ENCODE measurements at places on chromosomes 16 and 17.

DNA sequence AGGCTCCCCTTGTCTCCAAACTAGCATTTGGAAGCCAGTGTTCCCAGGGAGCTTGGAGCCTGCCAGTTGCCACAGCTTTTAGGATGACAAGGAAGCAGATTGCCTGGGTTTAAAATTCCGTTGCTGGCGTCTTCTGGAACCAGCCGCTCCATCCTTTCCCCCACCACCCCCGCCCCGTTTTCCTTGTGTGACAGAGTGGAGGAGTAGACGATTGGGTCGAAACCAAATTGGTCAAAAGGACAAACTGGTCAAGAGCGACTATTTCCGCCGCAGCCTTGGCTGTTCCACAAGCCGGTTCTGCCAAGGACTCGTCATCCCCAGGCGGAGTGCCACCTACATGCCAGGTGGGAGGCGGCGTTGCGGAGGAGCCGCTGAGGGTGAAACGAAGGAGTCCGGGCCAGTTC is 91.1 kb downstream of the RPA1 start:
- no peak for DNase-seq

DNA sequence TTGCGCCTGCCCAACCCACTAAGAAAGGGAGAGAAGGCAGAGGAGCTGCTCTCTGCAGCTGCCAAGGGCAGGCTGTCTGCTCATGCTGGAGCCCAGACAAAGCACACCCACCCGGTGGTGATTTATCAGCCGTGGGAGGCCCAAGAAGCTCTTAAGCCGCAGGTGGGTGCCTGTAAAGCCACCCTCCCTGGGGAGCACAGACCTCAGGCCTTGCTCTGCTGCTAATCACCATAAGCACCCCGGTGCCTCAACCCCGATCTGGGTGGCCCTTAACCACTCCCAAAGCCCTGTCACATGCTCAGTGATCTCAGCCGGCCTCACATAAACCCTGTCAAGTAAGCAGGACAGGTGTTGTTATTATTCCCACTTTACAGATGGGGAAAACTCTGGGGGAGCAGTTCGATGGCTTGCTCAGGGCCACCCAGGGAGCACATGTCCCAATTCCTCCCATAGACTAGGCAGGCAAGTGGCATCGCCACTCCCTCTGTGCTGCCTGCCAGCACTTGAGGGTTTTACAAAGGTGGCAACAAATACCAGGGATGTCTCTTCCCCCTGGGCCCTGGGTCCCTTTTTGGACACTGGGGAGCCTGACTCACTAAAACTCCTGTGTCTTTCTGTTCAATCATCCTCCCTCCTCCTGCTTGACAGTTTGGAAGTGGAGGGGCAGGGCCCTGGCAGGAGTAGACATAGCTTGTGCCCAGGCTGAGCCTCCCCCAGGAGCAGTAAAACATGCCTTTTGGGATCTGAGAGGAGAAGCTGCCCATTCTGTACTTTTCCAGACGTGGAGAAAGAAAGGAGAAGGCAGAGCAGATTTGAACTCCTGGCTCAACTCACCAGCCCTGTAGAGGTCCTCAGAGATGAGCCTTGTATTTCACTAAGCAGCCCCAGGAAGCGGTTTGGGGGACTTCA is 299.3 kb downstream of the SOX9 start:
- DNase-seq: no peak

DNA sequence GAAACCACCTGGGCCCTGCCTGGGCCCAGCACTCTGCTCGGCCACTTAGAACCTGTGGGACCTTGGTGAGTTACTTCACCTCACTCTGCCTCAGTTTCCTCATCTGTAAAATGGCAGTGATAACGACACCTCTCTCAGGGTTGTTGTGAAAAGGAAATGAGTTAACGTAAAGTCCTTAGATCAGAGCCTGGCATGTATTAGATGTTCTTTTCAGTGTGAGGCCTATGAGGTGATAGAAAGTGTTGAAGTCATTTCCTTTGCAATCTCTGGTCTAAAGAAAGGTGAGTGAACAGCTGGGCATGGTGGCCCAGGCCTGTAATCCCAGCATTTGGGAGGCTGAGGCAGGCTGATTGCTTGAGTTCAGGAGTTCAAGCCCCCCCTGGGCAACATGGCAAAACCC is 51.7 kb upstream of the LGALS9 start:
- DNase-seq: no peak

GRCh38 chr16:66670691-66671388 is 25.7 kb downstream of the CMTM4 start:
- DNase-seq: no peak

- no peak for DNase-seq
Measured at GRCh38 chr17:67652433-67652832, 65.3 kb upstream of the NOL11 start.

GRCh38 chr17:68697850-68698361 is 96.7 kb upstream of the FAM20A start:
- no peak for DNase-seq

- DNase-seq: no peak
Measured at GRCh38 chr16:7651803-7652570, 319.3 kb downstream of the RBFOX1 start.

GRCh38 chr16:24826096-24826690 is 19.6 kb upstream of the SLC5A11 start:
- no peak for DNase-seq

GRCh38 chr16:86090461-86091170 is 191.7 kb downstream of the IRF8 start:
- DNase-seq: no peak

- no peak for DNase-seq
Measured at GRCh38 chr17:59800530-59800942, 92.2 kb downstream of the TUBD1 start.

GRCh38 chr17:82932518-82933310 is 92.9 kb upstream of the ZNF750 start:
- no peak for DNase-seq

- no peak for DNase-seq
Measured at GRCh38 chr16:26913851-26914250, 152.9 kb upstream of the C16orf82 start.

- no peak for DNase-seq
Measured at GRCh38 chr17:17947966-17948365, 24.2 kb downstream of the TOM1L2 start.

GRCh38 chr17:59550703-59551102 is 14.7 kb upstream of the DHX40 start:
- DNase-seq: no peak

DNA sequence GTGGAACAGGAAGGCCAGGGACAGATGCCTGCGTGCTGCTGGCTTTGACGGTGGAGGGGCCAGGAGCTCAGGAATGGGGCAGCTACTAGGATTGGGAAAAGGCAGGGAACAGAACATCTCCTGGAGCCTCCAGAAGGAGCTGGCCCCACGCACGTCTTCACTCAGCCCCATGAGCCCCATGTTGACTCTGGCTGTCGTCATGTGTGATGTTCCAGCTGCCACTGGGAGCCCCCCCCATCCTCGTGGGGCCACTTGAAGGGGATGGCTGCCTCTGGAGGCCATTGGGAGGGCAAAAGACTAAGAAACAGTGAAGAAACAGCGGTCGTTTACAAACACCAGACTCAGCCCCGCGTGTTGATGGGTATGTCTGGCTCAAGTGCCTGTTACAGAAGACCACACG is 18.5 kb upstream of the APRT start:
- no peak for DNase-seq

- DNase-seq: no peak
Measured at GRCh38 chr17:16461606-16461866, 30.5 kb downstream of the LRRC75A start.

- no peak for DNase-seq
Measured at GRCh38 chr17:67171560-67171959, 73.4 kb downstream of the HELZ start.

DNA sequence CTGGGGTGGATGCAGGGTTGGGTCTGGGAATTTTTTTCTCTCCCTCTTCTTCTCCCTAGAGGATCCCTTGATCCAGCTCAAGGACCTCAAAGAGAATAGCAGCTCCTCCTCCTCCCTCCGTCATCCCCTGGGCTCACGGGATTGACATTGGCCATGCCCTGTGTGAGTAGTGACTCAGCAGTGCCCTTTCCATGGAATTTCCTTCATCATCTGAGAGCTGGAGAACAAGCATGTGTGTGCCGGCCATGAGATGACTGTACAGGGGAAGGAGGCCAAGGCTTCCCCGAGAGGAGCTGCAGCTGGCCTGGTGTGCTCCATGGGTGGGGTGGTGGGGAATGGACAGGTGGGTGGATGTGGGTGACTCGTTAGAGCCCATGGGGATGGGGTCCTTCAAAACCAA is 8.9 kb upstream of the WSCD1 start:
- no peak for DNase-seq

- peak; percentile 65 for DNase-seq
Measured at GRCh38 chr17:40218740-40219593, at the start of gene WIPF2. TSS of gene WIPF2 (plus strand) at chr17:40219304. CDS start at chr17:40256460, 37,156 bp downstream.

- no peak for DNase-seq
Measured at GRCh38 chr17:70375406-70375805, 206.1 kb downstream of the KCNJ2 start.

- DNase-seq: no peak
Measured at GRCh38 chr17:73640691-73641090, 3.6 kb downstream of the SDK2 start.

- no peak for DNase-seq
Measured at GRCh38 chr16:84638231-84638806, 10.0 kb upstream of the KLHL36 start.

GRCh38 chr16:11851294-11852091 is at the start of gene RSL1D1:
TSS of gene RSL1D1 (minus strand) at chr16:11851542. CDS start at chr16:11851512, 30 bp downstream.
- peak; percentile 62 for DNase-seq

GRCh38 chr17:77884019-77884418 is 74.5 kb upstream of the TNRC6C start:
- no peak for DNase-seq

- DNase-seq: no peak
Measured at GRCh38 chr16:19703172-19703889, 14.7 kb downstream of the KNOP1 start.

DNA sequence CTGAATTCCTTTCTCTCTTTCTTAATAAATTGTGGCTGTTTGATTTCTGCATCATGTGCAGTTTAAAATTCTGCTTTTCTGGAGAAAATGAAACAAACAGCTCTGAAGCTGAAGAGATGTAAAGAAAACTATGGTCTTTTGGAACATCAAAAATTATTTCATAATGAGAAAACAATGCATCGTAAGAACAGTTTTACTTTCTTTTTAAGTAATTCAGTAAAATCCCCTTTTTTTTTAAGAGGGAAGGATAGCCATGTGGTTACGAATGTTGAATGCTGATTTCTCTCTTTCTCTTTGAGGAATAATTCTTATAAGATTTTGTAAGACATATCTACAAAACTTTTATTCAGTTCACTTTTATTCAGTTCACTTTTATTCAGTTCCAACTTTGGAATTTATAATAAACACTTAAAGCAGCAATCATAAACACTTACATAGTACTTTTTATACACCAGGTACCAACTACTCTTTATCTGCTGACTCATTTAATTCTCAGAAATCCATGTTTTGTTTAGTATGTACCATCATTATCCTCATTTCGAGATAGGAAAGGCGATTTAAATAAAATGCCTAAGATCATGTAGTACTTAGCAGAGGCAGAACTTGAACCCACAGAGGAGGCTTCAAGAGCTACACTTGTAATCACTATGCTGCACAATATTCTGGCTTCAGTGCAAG is 26.6 kb downstream of the CNTNAP4 start:
- no peak for DNase-seq

DNA sequence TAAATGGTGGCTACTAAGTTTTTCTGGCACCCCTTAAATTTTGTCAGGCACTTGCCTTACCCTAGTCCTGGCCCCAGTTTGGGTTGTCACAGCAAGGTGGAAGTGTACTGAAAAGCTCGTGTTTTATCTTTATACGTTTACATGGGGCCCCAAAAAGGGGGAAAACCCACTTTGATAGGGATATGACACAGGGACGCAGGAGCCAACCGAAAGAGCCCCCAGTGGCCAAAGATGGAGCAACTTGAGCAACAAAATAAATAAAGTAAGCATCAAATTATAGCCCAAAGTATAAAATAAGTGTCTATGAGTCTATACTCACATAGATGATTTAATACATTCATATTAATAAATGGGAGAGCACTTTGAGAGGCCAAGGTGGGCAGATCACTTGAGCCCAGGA is 5.0 kb upstream of the CETP start:
- DNase-seq: no peak

DNA sequence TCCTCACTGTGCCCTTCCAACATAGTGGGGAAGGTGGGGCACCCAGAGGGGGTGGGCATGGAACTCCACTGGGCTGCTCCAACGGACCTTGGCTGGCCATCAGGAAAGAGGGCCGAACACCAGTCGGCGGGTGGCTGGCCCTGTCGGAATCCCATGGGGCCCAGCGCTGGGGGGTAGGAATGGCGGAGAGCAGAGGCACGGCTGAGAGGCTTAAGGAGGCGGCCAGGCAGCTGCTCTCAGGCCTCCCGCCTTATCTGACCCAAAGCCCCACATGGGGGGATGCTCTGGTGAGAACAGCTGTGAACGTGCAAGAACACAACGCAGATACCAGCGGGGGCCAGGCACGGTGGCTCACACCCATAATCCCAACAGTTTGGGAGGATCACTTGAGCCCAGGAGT is 4.4 kb upstream of the MYO1C start:
- no peak for DNase-seq
